Hematopoietic multipotent progenitor cell (in vitro differentiated cells): ENCODE measurements at places on chromosomes 4 and X. TPM values are rescaled to one million over a fixed set of nuclear protein-coding genes. Genes with fewer than 3 reads are reported as not detected.
A peak's percentile ranks its signal among the peaks of the same experiment; 100 is the strongest.

GRCh38 chr4:84582302-84582987 is 482 bp upstream of the CDS1 start:
- DNase-seq = peak; percentile 79

GRCh38 chr4:148442832-148443511 is 758 bp upstream of the NR3C2 start:
- no peak for DNase-seq

DNA sequence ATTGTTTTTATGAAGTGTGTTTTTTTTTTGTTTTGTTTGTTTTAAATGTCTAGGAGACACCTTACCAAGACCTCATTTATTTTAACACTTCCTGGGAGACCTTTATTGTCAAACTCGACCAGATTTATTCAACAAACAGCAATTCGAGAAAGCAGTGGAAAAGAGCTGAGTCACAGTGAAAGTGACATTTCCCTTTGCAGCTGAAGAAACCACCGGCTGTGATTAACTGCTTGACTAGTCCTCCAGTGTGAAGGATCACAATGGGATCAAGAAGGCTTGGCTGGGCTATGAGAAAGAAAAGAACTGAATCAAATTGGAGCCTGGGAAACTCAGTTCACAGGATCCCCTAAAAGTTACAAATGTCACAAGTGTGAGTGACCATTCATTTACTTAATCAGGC is 11.9 kb upstream of the ADH7 start:
- peak; percentile 18 for DNase-seq

GRCh38 chr4:162126729-162127128 is 37.1 kb downstream of the FSTL5 start:
- no peak for DNase-seq

GRCh38 chr4:7608046-7608445 is 173.3 kb upstream of the PSAPL1 start:
- no peak for DNase-seq

- no peak for DNase-seq
Measured at GRCh38 chr4:1077711-1078477, 35.5 kb downstream of the RNF212 start.

The FABP2 gene
- total RNA-seq = not detected

DNA sequence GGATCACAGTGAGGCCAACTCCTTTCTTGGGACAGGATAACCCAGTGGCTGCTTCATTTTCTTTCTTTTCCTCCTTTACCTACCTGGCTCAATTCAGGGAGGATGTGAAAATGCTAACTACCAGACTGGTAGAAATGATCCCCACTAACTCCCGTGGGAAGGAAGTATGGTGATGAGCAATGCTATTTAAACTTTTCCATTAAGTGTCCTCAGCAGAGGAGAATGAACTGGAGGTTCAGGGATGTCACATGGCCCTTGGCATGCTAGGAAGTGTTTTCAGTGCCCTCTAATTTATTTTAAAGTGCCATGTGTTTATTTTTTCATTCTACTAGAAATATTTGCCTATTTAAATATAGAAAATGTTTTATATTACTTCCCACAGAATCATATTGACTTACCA is 363.9 kb downstream of the PPP3CA start:
- DNase-seq = no peak

The CENPVL2 gene
- 0.54 TPM for total RNA-seq

- DNase-seq = no peak
Measured at GRCh38 chr4:169253113-169253671, 17.6 kb downstream of the SH3RF1 start.

The SAGE1 gene
- total RNA-seq = 0.81 TPM

- DNase-seq = no peak
Measured at GRCh38 chr4:11497212-11497806, 68.6 kb upstream of the HS3ST1 start.

DNA sequence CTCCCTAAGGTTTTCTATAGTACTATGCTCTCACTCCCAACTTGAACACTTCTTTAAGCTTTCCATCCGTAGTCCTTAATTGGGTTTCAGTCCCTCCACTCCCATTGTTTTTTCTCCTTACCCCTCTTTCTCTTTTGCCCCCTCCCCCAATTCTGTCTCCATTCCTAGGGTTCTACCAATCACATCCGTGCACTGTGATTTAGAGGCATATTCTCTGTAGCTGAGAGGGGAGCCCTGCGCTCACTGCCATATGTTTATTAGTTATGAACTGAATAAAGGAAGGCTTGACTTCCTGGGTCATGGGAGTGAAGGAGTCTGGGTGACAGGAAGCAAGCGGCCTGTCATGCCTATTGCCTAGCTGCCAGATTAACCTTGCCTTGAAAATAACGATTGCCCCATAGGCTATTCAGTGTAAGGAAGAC is 471 bp downstream of the MCTS1 start:
- peak; percentile 10 for DNase-seq

DNA sequence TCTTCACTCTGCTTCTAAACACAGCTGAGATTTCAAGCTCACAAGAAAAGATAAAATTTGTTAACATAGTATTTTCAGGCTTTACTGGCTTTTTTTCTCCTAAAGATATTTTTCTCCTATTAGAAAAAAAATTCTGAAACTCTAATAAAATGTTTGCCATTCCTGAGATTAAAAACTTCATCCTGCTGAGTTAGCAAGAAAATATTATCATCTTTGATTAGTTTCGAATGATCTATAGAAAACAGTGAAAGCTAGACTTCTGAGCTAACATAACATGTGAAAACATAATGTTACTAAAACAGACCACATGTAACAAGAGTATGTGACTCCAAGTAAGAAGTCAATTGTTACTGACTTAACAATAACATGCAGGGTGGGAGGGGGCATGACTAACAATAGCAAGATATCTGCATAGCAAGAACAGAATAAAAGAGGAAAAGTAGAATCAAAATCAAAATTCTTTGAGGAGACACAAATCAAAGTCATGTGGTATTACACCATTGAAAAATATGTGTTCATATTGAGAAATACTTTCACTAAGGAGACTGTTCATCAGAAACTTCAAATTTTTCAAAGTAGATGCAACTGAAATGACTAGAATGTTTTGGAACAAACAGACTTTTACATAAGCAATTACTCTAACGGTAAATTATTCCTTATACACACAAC is 14.5 kb downstream of the TBCK start:
- no peak for DNase-seq

GRCh38 chr4:139736274-139736660 is 70.6 kb downstream of the MGST2 start:
- DNase-seq = no peak

DNA sequence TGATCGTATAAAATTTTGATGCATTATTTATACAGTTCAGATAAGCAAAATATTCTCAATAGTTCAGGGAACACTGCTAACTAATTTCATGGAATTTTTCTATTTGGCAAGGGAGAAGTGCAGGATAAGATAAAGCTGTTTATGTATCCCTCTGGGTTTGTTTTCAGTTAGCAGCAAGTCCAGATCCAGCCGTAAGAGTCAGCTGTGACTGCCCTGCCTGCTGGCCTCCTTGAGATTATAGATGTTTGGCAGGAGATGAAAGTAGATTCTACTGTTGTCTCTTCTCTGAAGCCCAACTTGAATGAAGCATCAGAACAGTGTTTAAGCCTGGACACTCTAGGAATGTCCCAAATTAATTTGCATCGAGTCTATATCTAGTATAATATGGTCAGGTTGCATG is 29.5 kb downstream of the ANTXR2 start:
- no peak for DNase-seq

The NCAPG gene
- 1.6 TPM for total RNA-seq

GRCh38 chrX:51804741-51805140 is 61.5 kb downstream of the GSPT2 start:
- no peak for DNase-seq

The FMR1NB gene
- not detected for total RNA-seq

DNA sequence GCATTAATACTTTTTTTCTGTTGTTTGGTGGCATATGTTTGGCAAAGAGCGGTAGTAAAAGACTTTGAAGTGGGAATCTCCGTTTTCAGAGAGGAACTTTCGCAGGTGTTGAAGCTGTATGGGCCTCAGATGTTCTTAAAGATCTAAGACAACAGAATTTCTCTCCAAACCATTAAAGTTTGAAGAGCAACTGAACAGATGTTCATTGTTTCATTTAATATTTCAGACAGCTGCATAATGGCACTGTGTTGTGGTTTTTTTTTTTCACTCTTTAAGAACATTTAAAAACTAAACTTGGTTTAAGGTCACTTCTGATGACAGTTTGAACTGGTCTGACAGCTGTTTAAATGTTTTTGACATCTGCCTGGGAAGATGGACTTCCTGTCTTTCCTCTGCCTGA is 882.7 kb upstream of the PCDH10 start:
- no peak for DNase-seq

The HTN1 gene
- total RNA-seq = not detected

- no peak for DNase-seq
Measured at GRCh38 chrX:10685923-10686595, 65.7 kb upstream of the MID1 start.

DNA sequence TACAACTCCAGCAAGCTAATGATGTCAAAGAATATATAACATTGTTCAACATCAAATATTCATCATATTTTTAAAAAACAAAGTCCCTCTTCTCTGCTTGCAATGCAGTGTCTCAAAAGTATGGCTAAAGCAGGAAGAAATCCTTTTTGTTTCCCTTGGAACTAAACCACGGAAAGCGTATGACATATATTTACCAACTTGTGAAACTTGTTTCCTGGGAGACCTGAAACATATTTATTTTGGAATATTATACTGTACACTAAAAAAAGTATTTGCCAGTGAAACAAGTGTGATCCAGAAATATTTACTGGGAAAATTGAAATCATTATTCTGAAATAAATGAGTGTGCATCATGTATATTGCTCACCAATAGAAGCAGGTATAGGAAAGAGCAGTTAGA is 156.0 kb upstream of the ANKRD50 start:
- no peak for DNase-seq

DNA sequence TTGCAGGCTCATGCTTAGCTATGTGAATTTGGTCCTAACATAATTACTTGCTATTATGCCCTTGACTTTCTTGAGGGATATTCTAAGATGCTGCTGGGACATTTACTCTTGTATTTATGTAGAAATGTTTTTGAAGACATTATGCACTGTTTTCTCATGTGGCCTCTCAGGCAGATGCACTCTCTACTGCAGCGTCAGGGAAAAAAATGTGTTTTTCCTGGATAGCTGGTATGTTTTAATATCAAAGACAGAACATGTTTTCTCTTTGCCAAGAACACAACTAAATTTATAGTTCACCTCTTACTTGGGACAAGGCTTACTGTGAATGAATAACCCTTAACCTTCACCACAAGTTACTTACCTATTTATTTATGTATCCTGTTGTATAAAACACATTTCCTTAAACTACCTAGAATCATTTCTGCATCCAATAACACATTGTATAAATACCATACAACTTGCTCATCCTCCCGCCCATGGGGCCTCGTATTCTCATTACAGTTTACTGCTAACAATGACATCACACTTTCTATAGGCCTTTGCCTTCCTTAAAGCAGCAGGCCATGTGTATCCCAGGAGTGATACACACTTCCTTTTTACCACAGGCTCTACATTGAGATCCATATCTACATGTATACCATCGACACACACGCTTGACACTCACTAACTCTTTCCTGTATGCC is 178.7 kb downstream of the SLIT2 start:
- DNase-seq = no peak

The ZNF185 gene
- 20.5 TPM for total RNA-seq

- DNase-seq = no peak
Measured at GRCh38 chrX:42094218-42094617, 170.9 kb upstream of the CASK start.

The GLRA3 gene
- total RNA-seq = under 0.01 TPM

GRCh38 chrX:154036513-154036912 is 16.8 kb upstream of the IRAK1 start:
- DNase-seq = no peak

The GPRASP2 gene
- total RNA-seq = 3.8 TPM

The FAM241A gene
- total RNA-seq = 1.3 TPM

- no peak for DNase-seq
Measured at GRCh38 chrX:17187136-17187756, 187.8 kb upstream of the NHS start.

GRCh38 chr4:680928-681645 is 6.7 kb downstream of the MYL5 start:
- DNase-seq = no peak

DNA sequence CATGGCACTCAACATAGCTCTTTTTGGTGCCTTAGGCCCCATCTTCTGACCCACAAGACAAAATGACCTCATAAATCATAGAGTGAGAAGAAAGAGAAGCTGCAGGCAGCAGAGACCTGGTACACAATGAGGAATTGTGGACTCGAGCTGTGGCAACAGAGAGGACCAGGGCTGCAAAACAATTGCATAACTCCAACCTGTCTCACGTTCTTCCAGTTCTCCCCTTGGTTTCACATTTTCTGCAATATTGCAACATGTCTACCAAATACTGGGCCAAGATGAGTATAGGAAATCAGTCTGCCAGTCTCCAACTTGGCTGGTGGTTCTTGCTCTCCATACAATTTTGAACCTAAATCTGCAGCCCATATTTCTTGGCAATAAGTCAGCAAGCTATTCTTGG is 105.3 kb downstream of the KDR start:
- no peak for DNase-seq

- DNase-seq = no peak
Measured at GRCh38 chr4:74456056-74456744, 11.3 kb downstream of the AREG start.

- no peak for DNase-seq
Measured at GRCh38 chr4:139986689-139987501, 167.1 kb downstream of the MAML3 start.

DNA sequence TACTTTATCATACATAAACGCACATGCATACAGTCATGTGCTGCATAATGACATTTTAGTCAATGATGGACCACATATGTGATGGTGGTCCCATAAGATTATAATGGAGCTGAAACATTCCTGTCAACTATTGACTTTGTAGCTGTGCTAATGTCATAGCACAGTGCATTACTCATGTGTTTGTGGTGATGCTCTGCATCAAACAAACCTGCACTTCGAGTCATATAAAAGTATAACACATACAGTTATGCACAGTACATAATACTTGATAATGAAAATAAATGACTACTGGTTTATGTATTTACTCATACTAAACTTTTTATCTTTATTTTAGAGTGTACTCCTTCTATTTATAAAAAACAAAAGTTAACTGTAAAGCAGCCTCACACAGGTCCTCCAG is 60.5 kb upstream of the MCUB start:
- DNase-seq = no peak

DNA sequence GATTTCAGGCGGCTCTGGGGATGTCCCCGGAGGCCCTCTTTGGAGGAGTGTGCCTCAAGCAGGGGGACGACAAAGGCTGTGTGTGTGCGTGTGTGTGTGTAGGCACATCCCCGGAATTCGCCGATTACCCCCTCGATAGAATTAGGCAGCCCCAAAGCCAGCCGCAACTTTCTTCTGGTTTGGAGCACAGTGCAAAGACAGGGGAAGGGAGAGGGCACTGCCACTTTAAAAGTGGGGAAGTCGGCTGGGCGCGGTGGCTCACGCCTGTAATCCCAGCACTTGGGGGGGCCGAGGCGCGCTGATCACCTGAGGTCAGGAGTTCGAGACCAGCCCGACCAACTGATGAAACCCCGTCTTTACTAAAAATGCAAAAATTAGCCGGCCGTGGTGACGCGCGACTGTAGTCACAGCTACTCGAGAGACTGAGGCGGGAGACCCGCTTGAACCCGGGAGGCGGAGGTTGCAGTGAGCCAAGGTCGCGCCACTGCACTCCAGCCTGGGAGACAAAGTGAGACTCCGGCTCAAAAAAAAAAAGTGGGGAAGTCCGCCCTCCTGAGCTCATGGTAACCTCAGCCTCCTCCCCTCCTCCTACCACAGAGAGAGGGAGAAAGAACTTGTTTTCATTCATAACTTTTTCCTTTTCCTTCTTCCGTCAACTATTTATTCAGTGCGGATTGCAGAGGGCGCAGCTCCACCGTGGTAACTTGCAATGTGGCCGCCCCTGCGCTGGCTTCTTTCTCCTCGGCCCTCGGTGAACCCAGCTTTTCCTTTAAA is 2.4 kb downstream of the SPRY1 start:
- peak; percentile 79 for DNase-seq

The FAM184B gene
- not detected for total RNA-seq

The GNRHR gene
- total RNA-seq = not detected
